ENCODE measurements at places on chromosomes 11 and 22.

DNA sequence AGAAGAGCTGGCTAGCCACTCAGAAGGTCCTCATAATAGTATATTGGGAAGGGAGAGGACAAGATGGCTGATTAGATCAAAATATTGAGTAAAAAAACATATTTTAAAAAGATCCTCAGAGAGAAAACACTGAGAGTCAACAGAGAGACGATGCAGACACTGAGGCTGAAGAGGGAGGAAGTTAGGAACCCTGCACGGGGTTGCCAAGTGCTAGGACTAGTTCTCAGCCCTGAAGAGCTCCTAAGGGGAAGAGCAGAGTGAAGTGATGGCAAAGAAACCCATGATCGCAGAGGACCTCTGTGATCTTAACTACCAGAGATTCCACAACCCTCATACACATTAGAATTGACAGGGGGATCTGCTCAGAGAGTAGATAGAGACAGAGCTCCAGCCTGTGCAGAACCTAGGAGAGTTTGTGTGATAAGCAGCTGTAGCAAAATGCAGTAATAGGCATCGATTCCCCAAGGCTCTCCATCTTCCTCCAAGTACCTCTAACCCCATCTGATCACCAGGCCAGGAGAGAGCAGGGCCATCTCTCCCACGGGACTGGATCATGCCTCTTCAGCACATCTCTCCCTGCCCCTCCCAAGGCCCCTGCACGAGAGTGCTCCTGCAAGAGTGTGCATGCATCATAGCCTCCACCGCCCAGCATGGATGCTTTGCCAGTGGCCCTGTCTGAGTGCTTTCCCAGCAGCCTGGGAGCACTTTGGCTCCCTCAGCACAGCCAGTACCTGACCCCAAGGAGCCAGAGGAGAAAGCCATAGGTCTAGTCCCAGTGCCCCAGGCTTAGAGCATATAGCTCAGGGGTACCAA is 41.2 kb upstream of the ARL14EP start:
- DNase-seq, result no peak

DNA sequence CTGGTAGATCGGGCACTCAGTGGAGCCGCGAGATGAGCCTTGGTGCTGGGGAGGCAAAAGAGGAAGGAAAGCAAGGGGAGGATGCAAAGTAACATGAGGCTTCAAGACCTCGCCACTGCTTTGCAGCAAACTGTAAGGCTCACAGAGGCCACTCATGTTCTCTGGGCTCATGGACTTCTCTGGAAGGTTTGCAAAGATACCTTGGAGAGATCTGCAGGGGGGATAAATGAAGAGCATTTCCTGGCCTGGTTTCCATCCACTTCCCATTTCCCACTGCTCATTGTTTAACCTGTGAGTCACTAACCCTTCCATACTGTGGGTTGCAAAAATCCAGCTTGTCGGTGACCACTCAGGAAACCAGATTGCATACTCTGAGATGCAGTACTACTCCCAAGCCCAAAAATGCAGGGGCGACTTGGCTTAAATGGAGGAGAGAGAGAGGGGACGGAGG is 38.5 kb downstream of the OSBP2 start:
- DNase-seq, result no peak

- DNase-seq, result no peak
Measured at GRCh38 chr11:125451400-125452124, 44.5 kb downstream of the FEZ1 start.

- no peak for DNase-seq
Measured at GRCh38 chr11:19820100-19820499, 107.5 kb downstream of the NAV2 start.

- DNase-seq, result no peak
Measured at GRCh38 chr22:33828302-33828701, 92.0 kb downstream of the LARGE1 start.

- no peak for DNase-seq
Measured at GRCh38 chr22:36343720-36344105, 44.1 kb downstream of the MYH9 start.

GRCh38 chr11:65291613-65292012 is 23.1 kb upstream of the CDC42EP2 start:
- DNase-seq, result no peak

DNA sequence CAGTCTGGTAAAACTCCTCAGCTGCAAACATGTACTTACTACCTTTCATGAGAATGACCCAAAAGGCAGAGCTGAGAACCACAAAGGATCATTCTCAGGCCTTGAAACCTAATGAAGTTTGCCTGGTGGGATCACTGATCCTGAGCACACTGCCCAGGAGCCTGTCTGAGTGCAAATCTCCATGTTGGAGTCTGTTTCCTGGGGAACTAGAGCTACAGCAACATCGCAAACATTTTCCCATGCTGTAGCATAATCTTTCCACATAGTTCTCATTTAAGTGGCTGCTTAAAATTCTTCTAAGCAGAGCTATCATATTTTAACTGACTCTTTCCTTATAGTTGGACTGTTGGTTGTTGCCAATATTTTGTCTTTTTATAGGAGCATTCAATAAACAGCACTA is 58.5 kb downstream of the GUCY1A2 start:
- no peak for DNase-seq

GRCh38 chr11:131668500-131669400 is 298.3 kb downstream of the NTM start:
- DNase-seq, result no peak

GRCh38 chr22:49227670-49228069 is 600.0 kb downstream of the BRD1 start:
- no peak for DNase-seq

- DNase-seq, result peak; percentile 89
Measured at GRCh38 chr11:58787903-58788302, 56.2 kb upstream of the GLYAT start.

GRCh38 chr22:41523464-41524221 is 20.6 kb downstream of the POLR3H start:
- no peak for DNase-seq

DNA sequence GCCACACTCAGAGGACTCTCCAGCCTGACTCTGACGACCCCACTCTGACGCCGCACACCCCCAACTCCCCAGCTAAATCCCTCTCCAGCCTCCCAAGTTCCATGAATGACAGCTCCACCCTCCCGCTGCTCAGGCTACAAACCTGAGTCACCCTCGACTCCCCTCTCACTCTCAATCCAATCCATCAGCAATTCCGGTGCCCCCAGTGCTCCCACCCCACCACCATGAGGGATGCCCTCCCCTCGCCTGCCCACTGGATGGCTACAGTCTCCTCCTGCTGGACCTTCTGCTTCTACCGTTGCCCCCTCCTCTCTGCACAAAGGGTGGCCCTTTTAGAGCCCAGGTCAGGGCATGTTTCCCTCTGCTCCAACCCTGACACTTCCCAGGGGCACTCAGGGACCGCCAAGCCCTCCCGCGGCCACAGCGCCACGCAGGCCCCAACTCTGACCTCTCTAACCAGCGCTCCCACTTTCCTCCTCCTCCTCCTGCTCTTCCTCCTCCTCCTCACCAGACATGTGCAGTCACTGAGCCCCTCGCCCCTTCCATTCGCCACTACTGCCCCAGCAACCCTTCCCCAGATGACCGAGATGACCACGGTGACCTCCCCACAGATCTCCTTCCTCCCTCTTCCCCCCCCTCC is 69.5 kb upstream of the NUP50 start:
- DNase-seq, result no peak

DNA sequence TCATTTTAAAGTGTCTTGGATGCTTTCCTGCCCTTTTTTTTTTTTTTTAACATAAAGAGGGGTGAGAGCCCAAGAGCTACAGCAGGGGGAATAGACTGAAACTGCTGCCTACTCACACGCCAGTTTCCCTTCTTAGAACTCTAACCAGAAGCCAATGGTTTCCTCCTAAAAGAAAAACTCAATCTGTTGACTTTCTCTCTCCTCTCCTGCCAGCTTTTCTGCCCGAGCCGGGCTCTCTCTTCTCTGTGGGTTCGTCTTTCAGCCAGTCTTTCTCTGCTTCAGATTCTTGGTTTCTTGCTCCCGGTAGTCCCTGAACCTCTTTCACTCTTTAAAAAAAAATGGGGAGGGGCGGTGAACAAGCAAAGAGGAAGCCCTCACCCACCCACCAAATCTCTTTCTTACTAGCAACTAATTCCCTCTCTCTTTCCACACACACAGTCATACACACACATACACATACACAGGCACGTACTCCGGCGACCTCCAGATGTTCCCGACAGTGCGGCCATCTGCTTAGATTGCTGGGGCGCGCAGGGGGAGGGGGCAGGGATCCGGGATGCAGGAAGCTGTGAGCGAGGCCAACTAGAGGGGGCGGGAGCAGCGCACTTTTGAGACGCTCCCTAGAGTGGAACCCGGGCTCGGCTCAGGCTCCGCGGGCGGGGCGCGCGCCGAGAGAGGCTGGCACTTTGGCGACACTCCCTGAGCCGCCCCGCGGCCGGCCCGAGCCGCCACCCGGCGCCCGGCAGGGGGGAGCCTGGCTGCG is 444 bp upstream of the TSKU start:
- peak; percentile 59 for DNase-seq

GRCh38 chr22:26431261-26431995 is 2.4 kb downstream of the ASPHD2 start:
- no peak for DNase-seq

DNA sequence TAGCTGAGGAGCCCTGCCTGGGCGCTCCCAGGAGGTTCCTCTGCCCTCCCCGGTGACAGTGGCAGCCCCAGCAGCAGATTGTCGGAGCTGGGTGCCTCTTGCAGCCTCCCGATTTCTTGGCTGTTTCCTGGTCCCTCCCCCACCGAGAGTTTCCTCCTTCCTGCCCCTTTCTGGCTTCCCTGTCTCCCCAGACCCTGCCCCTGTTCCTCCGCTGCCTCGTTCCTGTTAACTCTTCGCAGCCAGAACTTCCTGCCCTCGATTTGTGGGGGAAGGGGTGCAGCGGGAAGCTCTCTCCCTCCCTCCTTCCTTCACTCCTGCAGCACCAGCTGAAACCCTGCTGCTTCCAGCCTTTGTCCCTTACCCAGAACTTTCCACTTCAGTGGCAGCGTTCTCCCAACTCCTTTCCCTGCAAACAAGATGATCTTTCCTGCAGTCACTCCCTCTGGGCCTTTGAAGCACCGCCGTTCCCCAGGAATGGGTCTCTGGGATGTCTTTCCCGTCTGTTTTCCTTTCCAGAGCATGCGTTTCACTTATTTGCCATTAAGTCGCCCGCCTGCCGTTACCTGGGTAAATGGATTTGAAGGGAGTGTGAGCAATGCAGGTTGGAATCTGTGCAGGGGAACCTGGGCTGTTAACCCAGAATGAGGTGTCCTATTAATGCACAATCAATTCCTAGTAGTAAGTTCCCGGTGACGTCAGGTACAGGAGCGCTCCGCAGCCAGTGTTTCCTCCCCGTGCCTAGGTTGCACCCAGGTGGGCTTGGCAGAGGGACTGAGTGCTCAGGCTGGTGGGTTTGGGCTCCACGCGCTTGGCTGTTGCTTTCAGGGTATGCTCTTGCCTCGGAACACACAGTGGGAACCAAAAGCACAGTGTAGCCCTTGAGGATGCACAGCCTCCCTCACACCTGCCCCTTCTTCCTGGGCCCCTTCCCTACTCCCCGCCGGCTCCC is 4.3 kb downstream of the GRK2 start:
- DNase-seq, result no peak

DNA sequence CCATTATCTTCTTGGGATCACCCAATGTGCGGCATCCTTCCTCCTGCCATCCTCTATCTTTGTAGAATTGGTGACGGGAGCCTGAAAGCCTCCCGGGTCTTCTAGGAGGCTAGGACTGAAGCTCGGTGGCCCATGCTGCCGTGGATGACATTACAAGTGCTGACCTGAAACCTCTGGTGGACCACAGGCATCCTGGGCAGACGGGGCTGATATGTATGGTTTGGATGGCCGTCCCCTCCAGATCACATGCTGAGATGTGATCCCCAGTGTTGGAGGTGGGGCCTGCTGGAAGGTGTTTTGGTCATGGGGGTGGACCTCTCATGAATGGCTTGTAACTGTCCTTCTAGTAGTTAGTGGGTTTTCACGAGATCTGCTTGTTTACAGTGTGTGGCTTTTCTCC is 1525.8 kb downstream of the BRD1 start:
- DNase-seq, result no peak

DNA sequence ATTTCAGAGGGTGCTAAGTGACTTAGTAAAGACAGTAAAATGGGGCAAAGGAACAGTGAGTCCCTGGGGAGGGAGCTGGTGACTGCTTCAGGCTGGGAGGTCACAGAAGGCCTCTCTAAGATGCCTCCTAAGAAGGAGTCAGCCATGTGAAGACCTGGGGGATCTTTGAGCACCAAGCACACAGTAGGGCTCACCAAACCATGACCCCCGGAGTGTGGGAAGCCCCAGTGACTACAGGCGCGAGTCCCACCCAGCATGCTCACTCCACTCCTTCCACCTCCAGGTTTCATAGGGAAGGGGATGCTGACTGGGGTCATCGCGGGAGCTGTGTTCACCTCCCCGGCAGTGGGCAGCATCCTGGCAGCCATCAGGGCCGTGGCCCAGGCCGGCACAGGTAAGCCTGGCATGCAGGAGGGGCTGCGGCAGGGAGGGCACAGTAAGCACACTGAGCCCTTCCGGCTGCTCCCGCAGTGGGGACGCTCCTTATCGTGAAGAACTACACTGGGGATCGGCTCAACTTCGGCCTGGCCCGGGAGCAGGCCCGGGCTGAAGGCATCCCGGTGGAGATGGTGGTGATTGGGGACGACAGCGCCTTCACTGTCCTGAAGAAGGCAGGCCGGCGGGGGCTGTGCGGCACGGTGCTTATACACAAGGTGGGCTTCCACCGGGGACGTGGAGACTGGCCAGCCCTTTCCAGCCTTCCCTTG is 5.9 kb downstream of the TKFC start:
- DNase-seq, result no peak

DNA sequence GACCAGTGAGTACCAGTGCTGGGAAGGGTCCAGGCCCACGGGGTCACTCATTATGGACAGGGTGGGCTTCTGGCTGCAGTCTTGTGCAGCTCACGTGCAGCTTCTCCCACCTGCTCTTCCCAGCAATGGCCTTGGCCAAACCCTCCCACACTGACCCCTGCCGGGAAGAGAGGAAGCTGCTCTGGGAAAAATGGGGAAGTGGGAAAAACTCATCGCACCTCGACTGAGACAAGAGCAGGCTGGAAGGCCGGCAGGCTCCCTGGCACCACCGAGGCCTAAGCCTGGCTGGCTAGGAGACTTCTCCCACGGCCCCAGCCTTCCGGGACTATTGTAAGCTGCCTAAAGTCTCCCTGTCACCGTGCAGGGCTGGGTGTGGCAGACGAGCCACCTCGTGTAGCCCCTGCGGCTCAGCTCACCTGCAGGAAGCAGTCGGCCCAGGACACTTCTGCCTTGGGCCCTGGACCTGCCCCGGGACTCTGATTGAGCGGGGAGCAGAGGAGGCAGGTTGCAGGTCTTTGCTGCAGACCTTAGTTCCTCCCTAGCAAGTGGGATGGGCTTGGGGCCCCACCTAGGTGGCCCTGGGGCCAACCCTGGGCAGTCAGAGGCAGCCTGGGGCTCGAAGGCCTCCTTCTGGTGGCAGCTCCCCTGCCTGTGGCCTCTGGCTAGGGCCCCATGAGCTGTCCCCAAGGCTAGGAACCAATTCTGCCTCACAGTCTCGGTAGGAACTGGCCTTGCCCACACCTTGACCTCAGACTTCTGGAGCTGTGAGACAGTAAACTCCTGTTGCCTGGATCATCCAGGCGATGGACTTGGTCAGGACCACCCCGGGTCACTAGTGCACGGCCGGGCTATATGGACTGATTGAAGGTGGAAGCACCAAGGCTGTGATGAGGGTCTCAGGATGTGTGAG is 23.1 kb downstream of the MRGPRG start:
- DNase-seq, result no peak
